ENCODE measurements at places on chromosomes 7 and 10.

DNA sequence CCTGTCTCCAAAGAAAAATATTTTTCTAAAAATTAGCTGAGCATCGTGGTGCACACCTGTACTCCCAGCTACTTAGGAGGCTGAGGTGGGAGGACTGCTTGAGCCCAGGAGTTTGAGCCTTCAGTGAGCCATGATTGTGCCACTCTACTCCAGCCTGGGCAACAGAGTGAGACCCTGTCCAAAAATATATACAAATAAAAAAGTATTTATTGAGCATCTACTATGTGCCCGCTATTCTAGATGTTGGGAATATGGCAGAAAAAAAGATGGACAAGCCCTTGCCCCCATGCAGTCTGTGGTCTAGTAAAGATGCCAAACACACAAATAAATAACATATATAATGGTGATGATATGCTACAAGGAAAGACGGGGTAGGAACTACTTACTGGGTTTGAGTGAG is 4.3 kb upstream of the STX1A start:
- no peak for DNase-seq

DNA sequence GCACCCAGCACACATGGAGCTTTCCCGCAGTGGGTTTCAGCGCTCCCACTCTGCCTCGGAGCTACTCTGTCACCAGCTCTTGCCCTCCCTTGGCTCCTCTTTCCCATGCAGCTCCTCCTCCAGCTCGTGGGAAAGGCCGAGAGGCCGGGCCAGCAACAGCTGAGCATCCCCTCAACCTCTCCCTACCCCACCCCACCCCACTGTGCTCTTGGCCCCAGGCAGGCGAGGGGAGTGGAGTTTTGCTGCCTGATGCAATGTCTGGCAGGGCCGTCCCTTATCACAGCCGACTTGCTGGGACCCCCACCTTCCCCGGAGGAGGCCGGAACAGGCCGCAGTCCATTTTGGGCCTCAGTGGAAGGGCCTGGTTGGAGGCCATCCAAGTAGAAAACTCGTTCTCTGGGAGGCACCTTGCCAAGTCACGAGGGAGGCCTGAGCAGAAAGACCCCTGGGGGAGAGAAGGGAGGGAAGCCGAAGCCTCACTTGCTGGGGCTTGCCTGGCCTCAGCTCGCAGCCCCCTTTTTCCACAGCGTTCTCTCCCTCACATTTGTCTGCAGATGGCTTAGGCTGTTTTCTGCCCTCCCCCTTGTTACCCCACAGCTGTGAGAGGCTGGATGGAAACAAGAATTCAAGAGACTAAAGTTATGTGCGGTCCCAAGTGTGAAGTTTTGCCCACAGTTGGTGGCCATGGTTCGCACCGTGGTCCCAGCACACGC is 35.3 kb downstream of the CHST3 start:
- no peak for DNase-seq

GRCh38 chr7:120436487-120437060 is 163.6 kb downstream of the KCND2 start:
- DNase-seq = no peak

- no peak for DNase-seq
Measured at GRCh38 chr7:135976312-135977006, 700 bp downstream of the MTPN start.

DNA sequence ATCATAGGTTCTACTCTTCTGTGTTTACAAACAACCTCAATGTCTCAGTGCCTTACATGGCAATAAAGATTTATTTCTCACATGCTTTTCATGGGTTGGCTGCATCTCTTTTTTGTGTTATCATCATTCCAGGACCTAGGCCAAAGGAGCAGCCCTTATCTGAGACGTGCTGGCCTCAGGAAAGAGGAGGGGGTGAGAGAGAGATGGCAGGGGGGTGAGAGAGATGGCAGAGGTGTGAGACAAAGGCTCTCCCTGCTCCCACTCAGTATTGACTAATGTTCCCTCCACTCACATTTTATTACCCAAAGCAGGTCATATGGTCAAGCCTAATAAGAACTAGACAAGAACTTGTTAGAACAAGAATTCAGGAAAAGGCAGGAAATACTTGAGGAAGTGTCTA is 120.1 kb upstream of the PRR15 start:
- DNase-seq = no peak

- no peak for DNase-seq
Measured at GRCh38 chr7:100886936-100887515, 2.5 kb downstream of the UFSP1 start.

DNA sequence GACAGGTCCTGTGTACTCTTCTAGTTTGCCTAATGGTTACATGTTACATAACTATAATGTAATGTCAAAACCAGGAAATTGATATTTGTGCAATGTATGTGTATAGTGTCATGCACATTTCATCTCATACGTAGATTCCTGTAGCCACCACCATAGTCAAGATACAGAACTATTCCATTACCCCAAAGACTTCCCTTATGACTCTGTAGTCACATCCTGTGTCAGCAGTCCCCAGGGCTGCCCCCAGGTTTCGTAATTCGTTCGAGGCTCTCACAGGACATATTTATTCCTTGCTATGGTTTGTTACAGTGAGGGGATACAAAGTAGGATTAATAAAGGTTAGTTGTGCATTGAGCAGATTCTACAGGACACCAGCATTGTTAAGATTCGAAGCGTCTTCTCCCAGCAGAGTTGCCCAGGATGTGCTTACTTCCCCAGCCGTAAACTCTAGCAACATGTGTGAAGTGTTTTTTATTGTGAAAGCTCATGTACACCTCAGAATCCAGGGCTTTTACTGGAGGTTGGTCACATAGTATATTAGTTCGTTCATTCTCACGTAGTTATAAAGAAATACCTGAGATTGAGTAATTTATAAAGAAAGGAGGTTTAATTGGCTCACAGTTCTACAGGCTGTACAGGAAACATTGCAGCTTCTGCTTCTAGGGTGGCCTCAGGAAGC is 18.6 kb downstream of the RABGEF1 start:
- no peak for DNase-seq

- no peak for DNase-seq
Measured at GRCh38 chr10:67837541-67838314, at the start of gene DNAJC12. TSS of gene DNAJC12 (minus strand) at chr10:67838188. CDS start at chr10:67838011, 177 bp downstream.

- DNase-seq = no peak
Measured at GRCh38 chr10:78465431-78465830, 431.8 kb downstream of the RPS24 start.
